Uterine smooth muscle cell (primary cell): ENCODE measurements at places on chromosomes 11 and 22. TPM values are rescaled to one million over a fixed set of nuclear protein-coding genes. Genes with fewer than 3 reads are reported as not detected.

The SYT13 gene
- total RNA-seq, result not detected in 2 replicates

The OR4C46 gene
- total RNA-seq, result not detected in 2 replicates

The FGF4 gene
- total RNA-seq, result not detected in 2 replicates

The TRIM48 gene
- not detected in 2 replicates for total RNA-seq

The FAM118A gene
- 11.0 and 29.0 TPM in 2 replicates for total RNA-seq

The MPEG1 gene
- not detected in 2 replicates for total RNA-seq

The YWHAH gene
- total RNA-seq, result 80.7 and 173 TPM in 2 replicates

The PDE2A gene
- 0.50 and 0.77 TPM in 2 replicates for total RNA-seq

The MMP11 gene
- total RNA-seq, result 3.8 and 14.2 TPM in 2 replicates

The OR8K5 gene
- not detected in 2 replicates for total RNA-seq

The FGF3 gene
- not detected in 2 replicates for total RNA-seq

The PKP3 gene
- 0.66 and 0.87 TPM in 2 replicates for total RNA-seq

The CRYBB1 gene
- not detected in 2 replicates for total RNA-seq

The DNAJB7 gene
- not detected in 2 replicates for total RNA-seq

The OR2AG2 gene
- total RNA-seq, result 0.12 and 0.55 TPM in 2 replicates

The MRGPRF gene
- total RNA-seq, result 33.6 and 44.1 TPM in 2 replicates

The MS4A4A gene
- total RNA-seq, result not detected in 2 replicates

The C11orf71 gene
- total RNA-seq, result 3.4 TPM in 2 replicates

The OR5P2 gene
- total RNA-seq, result not detected in 2 replicates

The CYTH4 gene
- total RNA-seq, result 0.12 and 0.33 TPM in 2 replicates

The ART5 gene
- total RNA-seq, result 0.55 and 0.75 TPM in 2 replicates

The TESMIN gene
- 0.87 and 1.7 TPM in 2 replicates for total RNA-seq

The APOBEC3A gene
- total RNA-seq, result not detected in 2 replicates

The TRIM49 gene
- total RNA-seq, result not detected in 2 replicates

The GDPD4 gene
- total RNA-seq, result not detected in 2 replicates

The SULT4A1 gene
- total RNA-seq, result 0.12 TPM in 1 of 2 replicates, not detected in the other

The TMPRSS13 gene
- total RNA-seq, result under 0.01 TPM in 1 of 2 replicates, not detected in the other

The SERPING1 gene
- total RNA-seq, result 4.3 and 9.6 TPM in 2 replicates

The OR8K3 gene
- not detected in 2 replicates for total RNA-seq

The DERL3 gene
- 0.44 and 2.0 TPM in 2 replicates for total RNA-seq

The GAL gene
- 0.62 and 3.3 TPM in 2 replicates for total RNA-seq

The IGLL5 gene
- total RNA-seq, result not detected in 2 replicates

The SPDYC gene
- total RNA-seq, result not detected in 2 replicates

The DDX25 gene
- under 0.01 and 0.11 TPM in 2 replicates for total RNA-seq

The IGSF9B gene
- total RNA-seq, result 0.11 and 0.50 TPM in 2 replicates

The THRSP gene
- total RNA-seq, result not detected in 2 replicates

The LIPT2 gene
- total RNA-seq, result 3.0 and 4.8 TPM in 2 replicates

The MYBPC3 gene
- not detected in 2 replicates for total RNA-seq

The MN1 gene
- under 0.01 and 0.11 TPM in 2 replicates for total RNA-seq

The ZNF408 gene
- total RNA-seq, result 7.1 and 10.5 TPM in 2 replicates

The NFRKB gene
- 17.0 and 22.7 TPM in 2 replicates for total RNA-seq

The GAB2 gene
- 8.3 and 11.2 TPM in 2 replicates for total RNA-seq

The ENTHD1 gene
- total RNA-seq, result not detected in 2 replicates

The OR9Q1 gene
- not detected in 2 replicates for total RNA-seq

The ABCG4 gene
- total RNA-seq, result under 0.01 and 0.12 TPM in 2 replicates

The CCDC89 gene
- total RNA-seq, result 4.0 and 7.9 TPM in 2 replicates

The MPST gene
- total RNA-seq, result 47.5 and 62.5 TPM in 2 replicates

The DEPDC7 gene
- 6.6 and 7.9 TPM in 2 replicates for total RNA-seq

The P2RY2 gene
- total RNA-seq, result under 0.01 TPM in 1 of 2 replicates, not detected in the other

The PHLDB1 gene
- 50.1 and 58.6 TPM in 2 replicates for total RNA-seq

The OR4D5 gene
- not detected in 2 replicates for total RNA-seq

The KDELR3 gene
- total RNA-seq, result 78.1 and 98.8 TPM in 2 replicates

The APOA5 gene
- total RNA-seq, result not detected in 2 replicates

The CALCB gene
- under 0.01 and 0.12 TPM in 2 replicates for total RNA-seq

The PPP2R1B gene
- 33.5 and 51.5 TPM in 2 replicates for total RNA-seq

The PRR33 gene
- not detected in 2 replicates for total RNA-seq

The ZBTB16 gene
- under 0.01 TPM in 1 of 2 replicates, not detected in the other for total RNA-seq

The CCDC15 gene
- 2.4 and 6.4 TPM in 2 replicates for total RNA-seq

The GDPD5 gene
- 1.9 and 4.1 TPM in 2 replicates for total RNA-seq
